ENCODE measurements at places on chromosomes 3 and 15.

GRCh38 chr3:55296030-55296429 lies 191.1 kb downstream of the WNT5A start:
- no peak for DNase-seq

- no peak for DNase-seq
These were observed 703.8 kb downstream of the MECOM start for GRCh38 chr3:168959731-168960130.

DNA sequence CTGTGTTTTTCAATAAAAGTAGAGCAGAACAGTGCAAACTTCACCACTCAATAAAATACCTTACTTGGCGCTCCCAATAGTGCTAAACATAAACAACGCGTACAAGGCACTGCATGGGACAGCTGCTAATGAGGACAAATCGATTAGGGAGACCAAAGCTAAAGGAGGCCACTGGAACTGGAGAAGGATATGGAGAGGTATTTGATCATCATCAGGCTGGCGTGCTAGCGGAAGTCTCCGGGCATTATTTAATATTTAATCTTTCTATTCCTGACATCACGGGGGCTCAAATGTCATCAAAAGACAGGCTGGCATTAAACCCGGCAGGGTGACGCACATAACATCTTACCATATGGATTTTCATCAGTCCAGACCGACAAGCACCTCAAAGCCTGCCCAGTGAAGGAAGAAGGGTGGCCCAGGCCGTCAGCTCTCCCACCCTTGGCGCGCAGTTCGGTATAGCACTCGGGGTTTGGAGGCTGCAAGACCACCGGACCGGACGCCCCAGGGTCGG lies 604 bp downstream of the CCPG1 start:
- DNase-seq: no peak

DNA sequence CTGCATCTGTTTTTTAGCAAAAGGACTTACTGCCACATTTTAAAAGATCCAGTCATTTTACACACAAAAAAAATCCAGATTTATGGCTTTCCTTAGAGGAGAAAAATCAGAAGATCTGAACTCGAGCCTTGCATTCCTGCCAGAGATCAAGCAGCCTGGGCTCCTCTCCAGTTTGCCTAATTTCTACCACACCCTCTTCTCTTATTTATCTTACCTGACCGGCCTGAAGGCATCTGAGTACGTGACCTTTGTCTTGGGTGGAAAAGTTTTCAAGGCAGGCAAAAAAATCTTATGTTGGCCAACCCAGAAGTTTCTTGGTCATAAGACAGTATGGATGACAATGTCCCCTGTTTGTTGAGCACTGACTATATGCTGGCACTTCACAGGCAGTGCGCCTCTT lies 60.3 kb downstream of the CHRD start:
- DNase-seq: no peak

DNA sequence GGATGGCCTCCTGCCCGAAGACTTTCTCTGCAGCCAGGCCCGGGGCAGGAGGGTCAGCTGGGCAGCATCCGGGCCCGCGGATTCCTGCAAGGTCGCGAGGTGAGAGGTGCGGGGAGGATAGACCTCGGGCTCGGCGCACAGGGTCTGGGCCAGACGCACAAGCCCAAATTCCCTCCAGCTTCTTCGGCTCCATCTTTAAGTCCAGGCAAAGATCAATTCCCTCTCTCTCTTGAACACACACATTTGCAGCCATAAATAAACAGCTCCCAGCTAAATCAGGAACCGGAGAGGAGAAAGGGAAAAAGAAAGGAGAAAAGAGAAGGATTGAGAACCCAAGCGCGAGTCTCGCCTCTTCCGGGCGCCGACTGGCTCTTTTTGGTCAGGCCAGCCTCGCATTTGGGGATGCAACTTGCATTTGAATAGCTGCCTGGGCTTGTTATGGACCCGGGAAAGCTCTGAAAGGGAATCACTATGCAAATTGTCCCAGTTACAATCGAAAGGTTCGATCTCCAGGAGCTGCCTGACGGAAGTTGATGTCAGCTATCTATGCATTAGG lies 14.5 kb upstream of the ONECUT1 start:
- no peak for DNase-seq

- no peak for DNase-seq
These were observed 69.0 kb downstream of the MYO1E start for GRCh38 chr15:59303633-59304032.

GRCh38 chr3:128269796-128270195 lies 116.5 kb downstream of the EEFSEC start:
- no peak for DNase-seq

GRCh38 chr3:14496351-14496750 lies 43.8 kb downstream of the GRIP2 start:
- no peak for DNase-seq

DNA sequence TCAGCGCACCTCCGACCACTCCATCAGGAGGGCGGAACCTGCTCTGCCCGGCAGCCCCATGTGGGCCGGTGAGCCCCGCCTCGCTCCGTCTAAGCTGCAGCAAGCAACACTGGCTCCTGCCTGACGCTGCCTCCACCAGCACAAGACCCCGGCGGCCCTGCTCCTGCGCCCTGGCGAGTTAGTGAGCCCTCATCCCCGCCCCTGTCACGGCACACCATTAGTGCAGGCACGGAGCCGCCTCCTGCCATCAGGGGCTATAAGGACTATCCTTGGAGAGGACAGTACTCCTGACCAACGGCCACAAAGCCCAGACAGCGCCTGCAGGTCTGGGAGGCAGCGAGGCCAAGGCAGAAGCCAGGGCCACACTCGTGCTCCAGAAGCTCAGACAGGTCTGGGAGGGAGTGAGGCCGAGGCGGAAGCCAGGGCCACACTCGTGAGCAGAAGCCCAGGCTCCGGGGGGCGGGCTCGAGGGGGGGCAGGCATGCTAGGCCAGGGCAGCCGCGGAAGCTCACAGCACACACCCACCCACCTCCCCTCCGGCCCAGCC lies 39.4 kb downstream of the TNK2 start:
- no peak for DNase-seq

DNA sequence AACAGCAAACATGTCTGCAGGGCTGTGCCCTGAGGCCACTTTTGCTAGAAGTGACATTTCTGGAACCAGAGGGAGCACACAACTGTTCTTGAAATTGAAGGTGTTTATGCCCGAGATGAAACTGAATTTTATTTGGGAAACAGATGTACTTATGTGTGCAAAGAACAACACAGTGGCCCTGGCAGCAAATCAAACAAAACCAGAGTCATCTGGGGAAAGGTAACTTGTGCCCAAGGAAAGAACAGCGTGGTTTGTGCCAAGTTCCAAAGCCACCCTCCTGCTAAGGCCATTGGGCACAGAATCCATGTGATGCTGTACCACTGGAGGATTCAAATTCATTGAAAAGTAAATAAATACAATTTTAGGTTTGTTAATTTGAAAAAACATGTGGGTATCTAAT lies 31.2 kb upstream of the RARRES1 start:
- no peak for DNase-seq

GRCh38 chr3:107468782-107469181 lies 54.0 kb upstream of the BBX start:
- no peak for DNase-seq

- DNase-seq: no peak
These were observed 30.7 kb upstream of the HES1 start for GRCh38 chr3:194105292-194105691.

DNA sequence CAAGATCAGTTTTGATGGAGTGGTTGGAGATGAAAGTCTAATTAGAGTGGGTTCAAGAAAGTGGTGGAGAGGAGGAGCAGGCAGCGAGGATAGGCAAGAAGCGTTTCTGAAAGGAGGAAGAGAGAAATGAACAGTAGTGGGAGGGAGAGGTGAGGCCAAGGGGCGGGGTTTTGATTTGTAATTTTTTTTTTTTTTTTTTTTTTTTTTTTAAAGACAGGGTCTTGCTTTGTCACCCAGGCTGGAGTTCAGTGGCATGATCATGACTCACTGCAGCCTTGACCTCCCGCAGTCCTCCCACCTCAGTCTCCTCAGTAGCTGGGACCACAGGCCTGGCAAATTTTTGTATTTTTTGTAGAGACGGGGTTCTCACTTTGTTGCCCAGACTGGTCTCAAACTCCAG lies 36.6 kb downstream of the MRAS start:
- DNase-seq: no peak

DNA sequence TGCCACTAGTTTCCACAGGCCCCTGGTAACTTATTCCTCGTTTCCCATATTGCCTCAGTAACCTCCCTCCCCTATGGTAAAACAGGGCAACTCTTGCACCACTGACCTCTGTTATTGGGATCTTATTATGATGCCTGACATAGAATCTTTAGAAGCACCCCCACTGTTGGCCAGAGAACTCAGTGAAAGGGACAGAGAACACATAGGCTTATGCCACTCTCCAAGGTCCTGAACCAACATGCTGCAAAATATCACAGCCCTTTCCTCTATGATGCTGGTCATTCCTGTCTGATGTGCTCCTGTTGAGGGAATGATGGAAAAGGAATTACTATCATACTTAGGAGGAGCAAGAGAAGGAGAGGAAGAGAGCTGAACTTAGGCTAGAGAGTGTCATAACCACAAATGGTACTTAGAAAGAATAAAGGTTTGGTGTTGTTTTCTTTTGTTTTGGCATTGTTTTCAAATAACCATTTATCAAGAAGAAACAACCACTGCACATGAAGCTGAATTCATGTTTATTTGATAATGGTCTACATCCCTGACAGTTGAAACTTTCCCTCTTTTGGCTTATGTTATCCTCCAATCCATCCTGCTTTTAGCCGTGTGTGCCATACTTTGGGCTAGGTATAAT lies 330.2 kb downstream of the EPHB1 start:
- DNase-seq: no peak

DNA sequence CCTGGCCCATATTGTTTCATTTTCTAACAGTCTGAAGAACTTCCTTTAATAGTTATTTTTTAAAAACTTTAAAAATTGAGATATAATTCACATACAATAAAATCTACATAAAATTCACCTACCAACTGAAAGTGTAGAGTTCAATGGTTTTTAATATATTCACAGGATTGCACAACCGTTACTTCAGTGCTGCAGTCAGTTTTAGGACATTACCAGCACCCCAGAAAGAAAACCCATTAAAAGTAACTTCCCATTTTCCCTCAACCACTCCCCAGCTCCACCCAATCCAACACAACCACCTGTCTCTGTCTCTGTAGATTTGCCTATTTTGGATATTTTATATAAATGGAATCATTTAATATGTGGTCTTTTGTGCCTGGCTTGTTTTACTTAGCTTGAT lies 29.6 kb downstream of the MGA start:
- DNase-seq: no peak

- no peak for DNase-seq
These were observed 16.3 kb upstream of the DOCK3 start for GRCh38 chr3:50658416-50658815.

GRCh38 chr3:193559100-193559499 lies 4.4 kb upstream of the ATP13A4 start:
- DNase-seq: no peak

- no peak for DNase-seq
These were observed 144.7 kb upstream of the ANKRD28 start for GRCh38 chr3:15942462-15942861.

DNA sequence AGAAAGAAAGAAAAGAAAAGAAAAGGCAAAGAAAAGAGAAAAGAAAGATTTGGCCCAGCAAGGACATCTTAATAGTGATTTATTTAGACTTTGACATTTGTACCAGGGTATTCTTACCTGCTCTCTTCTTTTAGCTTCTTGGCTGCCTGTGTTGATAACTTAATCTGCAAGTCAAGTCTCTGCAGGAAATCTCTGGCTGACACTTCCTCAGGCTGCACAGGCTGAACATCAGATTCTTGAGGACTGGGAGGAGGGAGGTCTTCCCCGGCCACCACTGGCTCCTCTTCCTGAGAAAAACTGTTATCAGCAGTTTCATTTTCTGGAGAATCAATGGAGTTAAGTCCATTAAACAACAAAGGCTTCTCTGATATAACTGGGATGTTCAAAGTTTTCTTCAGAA lies 12.8 kb downstream of the LYSMD2 start:
- DNase-seq: no peak

DNA sequence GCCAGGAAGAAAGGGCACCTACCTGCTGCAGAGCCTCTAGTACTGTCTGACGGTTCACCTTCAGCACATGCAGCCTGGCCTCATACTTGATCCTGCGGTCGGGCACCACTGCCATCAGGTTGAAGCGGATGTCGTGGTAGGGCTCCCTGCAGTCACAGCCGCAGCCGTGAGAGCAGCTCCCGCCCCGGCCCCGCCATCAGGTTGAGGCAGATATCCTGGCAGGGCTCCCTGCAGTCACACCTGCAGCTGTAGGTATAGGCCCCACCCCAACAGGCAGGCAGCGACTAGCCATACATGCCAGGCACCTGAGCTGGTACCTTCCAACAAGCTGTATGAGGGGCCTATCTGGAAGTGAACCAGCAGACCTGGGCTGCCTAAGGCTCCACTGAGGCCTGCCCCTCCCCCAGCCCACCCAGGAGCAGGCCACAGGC lies 38.7 kb downstream of the SEMA3G start:
- DNase-seq: no peak

GRCh38 chr15:65870889-65871533 lies 1.7 kb downstream of the RAB11A start:
- no peak for DNase-seq

DNA sequence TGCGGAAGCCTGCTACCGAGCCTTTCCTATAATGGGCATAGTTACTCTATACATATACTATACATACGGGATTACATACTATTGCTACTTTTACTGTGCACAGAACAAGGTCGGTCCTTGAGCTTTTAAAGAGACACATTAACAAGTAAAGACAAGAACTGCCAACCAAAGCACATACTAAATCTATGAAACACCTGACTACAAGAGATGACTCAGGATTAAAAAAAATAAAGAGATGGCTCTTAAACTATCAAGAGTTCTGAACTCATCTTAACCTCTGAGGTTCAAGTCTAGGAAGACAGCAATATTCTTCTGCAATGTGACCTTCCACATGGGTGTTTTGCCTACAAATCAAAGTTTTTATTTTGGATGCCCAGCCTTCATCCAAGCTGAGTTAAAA lies 106.8 kb downstream of the TNIK start:
- DNase-seq: no peak

- no peak for DNase-seq
These were observed 229.3 kb upstream of the UBE2E1 start for GRCh38 chr3:23576379-23576959.

GRCh38 chr3:180646187-180646790 lies 33.0 kb downstream of the CCDC39 start:
- no peak for DNase-seq

GRCh38 chr15:39587096-39587721 lies 6.3 kb downstream of the THBS1 start:
- DNase-seq: no peak

DNA sequence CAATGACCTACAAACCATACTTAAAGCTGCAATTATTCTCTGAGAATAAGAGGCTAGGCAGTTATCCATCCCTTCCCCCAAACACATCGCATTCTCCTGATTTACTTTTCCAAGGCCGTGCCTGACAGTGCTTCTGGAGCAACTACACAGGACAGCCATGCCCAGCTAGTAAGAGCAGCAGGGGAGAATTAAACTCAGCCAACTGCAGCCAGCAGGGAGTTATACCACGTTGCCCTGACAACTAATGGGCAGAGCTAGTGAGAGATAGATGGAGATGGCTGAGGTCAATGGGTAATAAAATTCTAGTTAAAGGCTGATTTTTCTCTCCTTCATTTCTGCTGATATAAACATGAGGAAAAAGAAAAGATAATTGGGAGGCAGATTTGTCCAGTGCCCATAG lies 193.8 kb upstream of the PPP2R3A start:
- DNase-seq: no peak

- no peak for DNase-seq
These were observed 74.3 kb downstream of the SIDT1 start for GRCh38 chr3:113606539-113607218.

- DNase-seq: no peak
These were observed 68.0 kb downstream of the CSNK1G1 start for GRCh38 chr15:64287953-64288352.

GRCh38 chr3:108209579-108209978 lies 12.6 kb downstream of the IFT57 start:
- DNase-seq: no peak

Measured in amygdala (tissue), 56 donors.